DMS79 (cell line): ENCODE measurements at places on chromosomes 13 and 19.

DNA sequence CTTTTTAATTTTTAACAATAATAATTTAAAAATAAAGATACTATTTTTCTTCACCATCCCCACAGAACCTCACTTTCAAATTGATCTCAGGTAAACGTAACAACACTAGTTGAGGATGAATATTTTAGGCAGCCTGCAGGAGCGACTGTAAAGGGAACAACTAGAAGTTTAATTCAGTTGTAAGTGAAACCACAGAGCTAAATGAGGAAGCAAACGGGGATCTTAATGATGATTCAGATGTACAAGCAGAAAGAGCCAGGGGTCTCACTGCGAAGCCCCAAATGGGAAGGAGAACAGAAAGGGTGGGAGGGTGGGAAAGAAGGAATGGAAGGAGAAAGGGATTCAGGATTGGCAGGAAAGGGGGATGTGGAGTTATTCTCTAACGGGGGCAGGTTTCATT lies 54.6 kb upstream of the RAP2A start:
- no peak for DNase-seq

DNA sequence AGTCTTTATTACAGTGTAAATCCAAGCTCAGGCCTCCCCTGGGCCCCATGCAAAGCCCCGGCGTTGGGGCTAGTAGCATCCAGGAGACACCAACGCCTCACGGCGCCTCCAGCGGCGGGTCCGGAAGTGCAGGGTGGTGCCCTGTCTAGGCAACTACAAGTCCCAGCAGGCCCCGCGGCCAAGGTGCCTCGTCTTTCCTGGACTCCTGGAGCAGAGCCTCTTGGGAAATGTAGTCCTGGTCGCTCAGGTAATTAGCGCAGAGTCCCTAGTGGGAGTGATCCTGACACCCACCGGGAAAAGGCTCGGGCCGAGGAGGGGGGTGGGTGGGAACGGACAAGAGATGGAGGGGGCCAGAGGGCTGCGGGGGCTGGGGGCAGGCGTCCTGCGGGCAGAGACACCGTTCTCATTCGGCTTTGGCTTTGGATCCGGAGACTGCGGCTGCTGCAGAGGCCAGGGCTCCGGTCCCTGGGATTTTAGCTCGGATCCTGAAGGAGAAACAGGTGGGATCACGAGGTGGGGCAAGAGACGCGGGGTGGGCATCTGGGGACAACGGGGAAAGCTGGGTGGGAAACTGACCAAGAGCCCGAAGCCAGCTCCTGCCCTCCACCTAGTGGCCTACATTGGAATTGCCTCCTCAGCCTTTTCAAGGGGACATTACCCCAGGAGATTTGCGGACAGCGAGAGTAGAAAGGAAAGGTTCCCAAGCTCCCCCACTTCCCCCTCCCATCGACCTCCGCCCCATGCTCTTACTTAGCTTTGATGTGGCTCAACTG lies 11.4 kb downstream of the RTN2 start:
- peak; percentile 86 for DNase-seq

DNA sequence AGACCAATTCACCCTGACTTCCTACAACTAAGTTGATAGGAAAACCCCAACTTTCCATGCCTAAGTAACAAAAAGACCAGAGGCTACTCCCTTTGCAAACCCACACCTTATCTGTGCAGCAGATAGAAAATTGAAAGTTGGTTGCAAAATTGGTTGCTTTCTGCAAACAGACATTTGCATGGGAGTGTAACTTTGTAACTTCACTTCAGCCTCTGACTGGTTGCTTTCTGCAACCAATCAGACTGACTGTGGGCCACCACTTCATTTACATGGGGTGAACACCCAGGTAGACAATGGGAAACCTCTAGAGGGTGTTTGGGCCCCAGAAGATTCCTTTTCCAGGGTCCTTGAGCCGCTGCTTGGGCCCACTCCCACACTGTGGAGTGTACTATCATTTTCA lies 9.8 kb downstream of the TEX30 start:
- DNase-seq, result no peak

- no peak for DNase-seq
Measured at GRCh38 chr19:11046605-11047354, 42.5 kb upstream of the LDLR start.

GRCh38 chr19:58040751-58041525 lies 7.1 kb downstream of the ZSCAN1 start:
- no peak for DNase-seq

- DNase-seq, result no peak
Measured at GRCh38 chr13:23845105-23845725, 44.0 kb downstream of the MIPEP start.

DNA sequence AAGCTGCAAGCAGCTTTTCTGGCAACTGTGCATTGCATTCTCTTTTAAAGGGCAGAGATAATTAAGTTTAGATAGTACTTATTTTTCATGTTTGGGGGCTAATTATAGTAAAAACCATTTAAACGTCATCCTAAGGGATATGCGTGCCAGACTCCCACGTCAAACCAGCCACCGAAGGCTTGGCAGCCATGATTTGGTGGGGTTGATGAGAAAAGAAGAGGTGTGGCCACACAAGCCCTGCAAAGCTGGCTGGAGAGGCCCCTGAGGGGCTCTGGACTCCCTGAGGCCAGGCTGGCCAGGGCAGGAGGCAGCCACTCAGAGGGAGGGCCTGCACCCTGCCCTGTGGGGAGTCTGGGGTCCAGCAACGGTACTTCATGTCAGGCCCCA lies 17.5 kb downstream of the PEPD start:
- DNase-seq, result no peak

DNA sequence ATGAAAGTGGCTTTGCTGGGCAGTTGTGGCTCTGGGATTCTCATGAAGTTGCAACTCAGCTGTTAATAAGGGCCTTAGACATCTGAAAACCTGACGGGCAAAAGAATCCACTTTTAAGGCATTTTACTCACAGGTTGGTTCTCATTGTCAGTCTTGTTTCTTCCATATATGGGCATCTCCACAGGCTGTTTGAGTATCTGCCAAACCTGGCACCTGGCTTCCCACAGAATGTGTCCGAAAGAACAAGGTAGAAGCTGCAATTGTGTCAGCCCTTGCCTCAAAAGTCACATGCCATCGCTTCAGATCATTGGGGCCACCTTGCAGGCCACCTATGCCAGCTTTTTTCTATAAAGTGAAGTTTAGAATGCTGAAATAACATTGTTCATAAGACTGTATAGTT lies 102.4 kb downstream of the KCTD12 start:
- DNase-seq, result no peak

GRCh38 chr19:10766671-10767201 lies 48.9 kb downstream of the DNM2 start:
- DNase-seq, result no peak

DNA sequence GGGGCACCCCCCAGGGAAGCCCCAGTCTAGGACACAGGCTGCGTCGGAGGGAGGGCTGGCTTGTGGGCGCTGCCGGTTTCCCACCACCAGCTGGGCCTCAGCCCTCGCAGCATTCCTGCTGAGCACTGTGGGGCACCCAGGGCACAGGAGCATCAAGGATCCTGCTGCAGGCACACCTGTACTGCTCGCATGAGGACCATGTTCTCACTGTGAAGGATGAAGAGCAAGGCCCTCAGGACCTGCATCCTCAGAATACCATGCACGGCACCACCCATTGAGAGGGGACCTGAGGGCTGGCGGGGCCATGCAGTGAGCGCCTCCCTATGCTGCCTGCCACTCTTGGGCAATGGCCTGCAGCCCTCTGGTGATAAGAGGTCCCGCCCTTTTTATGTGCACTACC lies 31.4 kb downstream of the TUBA3C start:
- DNase-seq, result no peak

GRCh38 chr19:3151563-3152418 lies 16.0 kb downstream of the GNA15 start:
- no peak for DNase-seq

- DNase-seq, result no peak
Measured at GRCh38 chr19:51830274-51830673, 35.3 kb downstream of the FPR3 start.

DNA sequence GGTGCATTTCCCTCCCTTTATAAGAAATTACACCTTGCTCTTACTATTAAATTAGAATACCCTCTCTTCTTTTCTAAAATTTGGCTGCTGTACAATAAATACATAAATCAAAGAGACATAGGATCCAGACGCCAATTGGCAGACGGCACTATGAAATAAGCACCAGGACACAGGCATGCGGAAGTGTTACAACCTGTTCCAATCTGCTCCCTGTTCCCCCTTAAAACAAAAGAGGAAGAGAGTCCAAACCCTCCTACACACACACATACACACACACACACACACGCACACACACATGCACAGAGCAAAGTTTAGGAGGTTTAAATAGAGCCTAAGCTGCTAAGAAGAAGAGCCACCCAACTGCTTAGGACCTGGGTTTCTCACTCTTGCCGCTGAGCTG lies 75.6 kb upstream of the ZNF507 start:
- no peak for DNase-seq

- DNase-seq, result no peak
Measured at GRCh38 chr13:102606537-102607309, 9.9 kb downstream of the TPP2 start.

DNA sequence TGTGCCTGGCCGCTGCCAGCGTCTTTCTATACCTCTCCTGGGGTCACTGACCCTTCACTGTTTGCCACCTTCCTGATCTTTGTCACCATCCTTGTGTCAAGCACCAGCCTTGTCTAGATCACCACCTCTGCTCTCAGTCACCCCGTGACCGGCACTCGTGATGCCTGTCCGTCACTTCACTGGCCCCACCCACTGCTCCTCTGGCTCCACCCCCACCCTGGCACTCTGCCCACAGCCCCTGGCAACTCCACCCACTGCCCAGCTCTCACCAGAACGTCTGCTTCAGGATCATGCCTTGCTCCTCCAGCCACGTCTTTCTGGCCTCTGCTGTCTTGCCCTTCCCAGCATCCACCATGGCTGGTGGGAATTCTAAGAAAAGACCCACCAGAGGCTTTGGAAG lies 24.8 kb upstream of the PLA2G4C start:
- no peak for DNase-seq

GRCh38 chr19:47284324-47284899 lies 9.7 kb downstream of the INAFM1 start:
- DNase-seq, result peak; percentile 19

DNA sequence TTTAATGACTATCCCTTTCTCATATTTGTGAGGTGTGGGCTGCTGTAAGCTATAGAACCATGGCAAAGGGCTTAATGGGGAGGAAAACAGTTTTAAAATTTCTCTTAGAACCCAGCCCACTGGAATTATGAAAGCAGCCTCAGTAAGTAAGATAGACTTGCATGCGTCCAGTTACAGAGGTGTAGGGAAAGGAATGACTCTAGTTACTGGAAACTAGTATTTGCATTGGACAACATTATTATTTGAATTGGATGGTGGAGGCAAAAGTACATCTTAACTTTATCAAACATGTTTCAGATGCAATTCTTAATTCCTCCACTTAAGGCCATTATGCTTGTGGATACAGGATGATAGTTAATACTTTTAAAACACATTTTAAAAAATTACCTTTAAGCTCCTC lies 292.9 kb downstream of the SPRY2 start:
- DNase-seq, result no peak

DNA sequence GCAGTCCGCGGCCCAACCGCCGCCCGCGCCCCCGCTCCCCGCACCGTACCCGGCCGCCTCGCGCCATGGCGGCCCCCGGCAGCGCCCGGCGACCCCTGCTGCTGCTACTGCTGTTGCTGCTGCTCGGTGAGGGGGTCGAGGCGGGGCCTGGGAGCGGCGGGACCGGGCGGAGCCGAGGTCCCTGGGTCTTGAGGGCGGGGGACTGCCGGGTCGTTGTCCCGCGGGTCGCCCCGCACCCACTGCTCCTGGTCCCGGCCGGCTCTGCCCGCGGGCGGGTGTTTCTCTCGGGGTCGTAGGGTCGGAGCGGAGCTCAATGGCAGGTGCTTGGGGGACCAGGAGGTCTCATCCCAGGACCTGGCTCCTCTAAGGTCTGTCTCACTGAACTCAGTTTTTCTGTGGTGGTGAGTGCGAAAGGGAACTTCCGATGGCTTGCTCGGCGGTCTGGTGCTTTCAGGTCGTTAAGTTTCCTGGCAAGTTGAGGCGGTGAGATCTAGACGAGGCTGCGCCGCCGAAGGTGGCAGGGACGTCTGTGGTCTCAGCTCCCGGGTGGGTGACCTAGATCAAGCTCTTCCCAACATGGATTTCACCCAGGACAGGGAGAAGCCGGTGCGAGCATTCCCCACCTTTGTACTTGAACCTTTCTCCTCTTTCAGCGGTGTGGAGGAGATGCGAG lies 467 bp downstream of the LAMP1 start:
- DNase-seq, result no peak

GRCh38 chr19:35318679-35319448 lies 10.1 kb upstream of the CD22 start:
- no peak for DNase-seq

- DNase-seq, result peak; percentile 94
Measured at GRCh38 chr19:38004521-38005223, 97.7 kb downstream of the SIPA1L3 start.

GRCh38 chr13:46211483-46212351 lies at the start of gene LRRC63:
TSS of gene LRRC63 (plus strand) at chr13:46211928. CDS start at chr13:46213035, 1,107 bp downstream.
- DNase-seq, result peak; percentile 38

DNA sequence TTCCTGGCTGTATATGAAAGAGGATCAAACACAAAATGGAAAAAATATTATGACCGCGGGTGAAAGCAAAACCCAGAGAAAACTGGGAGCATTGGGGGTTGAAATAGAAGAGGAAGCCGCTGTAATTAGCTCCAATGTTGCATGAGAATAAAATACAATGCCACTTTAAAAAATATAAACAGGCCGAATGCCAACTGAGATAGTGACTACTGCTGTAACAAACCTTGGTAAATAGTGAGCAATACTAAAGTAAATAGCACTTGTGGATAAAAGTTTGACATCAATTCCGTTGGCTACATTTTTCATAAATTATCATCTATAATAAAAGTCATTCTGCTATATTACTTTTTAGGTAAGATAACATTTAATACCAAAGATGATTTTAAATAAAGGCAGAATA lies 395.8 kb upstream of the MIR17HG start:
- no peak for DNase-seq

DNA sequence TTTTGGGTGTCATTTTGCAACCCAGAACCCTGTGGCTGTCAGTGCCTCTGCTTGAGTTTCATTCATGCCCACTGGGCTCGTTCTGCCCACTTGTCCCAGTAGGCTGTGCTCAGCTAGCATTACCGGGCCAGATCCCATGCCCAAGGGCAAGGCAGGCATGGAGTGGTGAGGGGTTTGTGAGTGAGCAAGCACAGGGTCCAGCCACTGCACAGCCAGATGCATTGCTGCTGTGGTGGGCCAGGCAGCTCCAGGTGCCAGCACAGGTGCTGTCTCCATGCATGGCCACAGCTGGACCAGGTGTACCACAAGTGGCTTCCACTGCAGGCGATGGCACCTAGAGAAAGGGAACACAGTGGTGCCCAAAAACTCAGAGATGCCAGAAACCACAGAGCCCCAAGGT lies 1671.2 kb downstream of the OLFM4 start:
- DNase-seq, result no peak

DNA sequence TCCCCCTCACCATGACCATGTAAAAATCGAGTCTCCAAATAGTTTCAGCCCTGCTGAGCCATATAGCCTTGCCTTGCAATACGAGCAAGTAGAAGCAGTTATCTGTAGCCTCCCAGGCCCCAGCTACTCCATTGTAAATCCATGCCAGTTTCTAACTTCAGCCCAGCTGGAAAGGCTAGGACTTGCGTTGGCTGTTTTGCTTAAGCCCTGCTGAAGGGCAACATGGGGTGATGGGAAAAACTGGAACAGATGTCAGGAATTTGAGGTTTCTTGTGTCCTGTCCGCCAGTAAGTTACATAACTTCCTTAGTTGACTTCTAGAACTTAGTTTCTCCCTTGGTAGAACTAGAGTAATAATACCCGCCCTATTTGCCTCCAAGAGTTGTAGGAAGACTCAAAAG lies 216.0 kb upstream of the SERP2 start:
- DNase-seq, result no peak
